Pons (tissue), 1 donor: ENCODE measurements at places on chromosomes 7 and 10.

DNA sequence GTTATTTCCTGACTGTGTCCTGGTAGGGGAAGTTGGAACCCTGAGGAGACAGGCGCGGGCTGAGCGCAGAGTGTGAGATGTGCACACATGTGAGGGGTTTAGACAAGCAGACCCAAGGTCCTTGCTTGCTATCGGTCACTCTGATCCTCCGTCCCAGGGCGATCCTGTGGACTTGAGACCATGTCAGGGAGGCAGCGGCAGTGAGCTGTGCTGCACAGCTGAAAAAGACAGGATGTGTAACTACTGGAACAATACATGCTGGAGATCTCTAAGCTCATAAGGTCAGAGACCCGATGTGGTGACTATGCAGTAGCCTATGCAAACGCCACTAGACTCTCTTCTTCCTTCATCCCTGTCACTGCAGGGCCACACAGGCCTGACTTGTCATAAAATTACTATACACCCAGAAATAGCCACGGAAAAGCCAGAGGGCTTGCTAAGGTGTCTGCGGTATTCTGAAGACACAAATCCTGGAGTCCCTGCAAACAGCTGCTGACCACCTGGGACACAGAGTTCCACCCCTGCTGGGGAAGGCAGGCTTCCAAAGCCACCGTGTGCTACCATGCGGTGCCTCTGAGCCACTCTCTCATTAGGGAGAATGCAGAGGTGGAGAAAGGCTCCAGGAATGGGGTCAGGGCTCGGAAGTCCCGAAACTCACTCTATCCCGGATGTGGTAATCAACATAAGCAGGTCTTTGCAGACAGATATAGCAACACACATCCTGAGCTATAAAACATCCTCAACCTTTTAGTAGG lies 91.1 kb upstream of the DDC start:
- peak; percentile 15 for DNase-seq

DNA sequence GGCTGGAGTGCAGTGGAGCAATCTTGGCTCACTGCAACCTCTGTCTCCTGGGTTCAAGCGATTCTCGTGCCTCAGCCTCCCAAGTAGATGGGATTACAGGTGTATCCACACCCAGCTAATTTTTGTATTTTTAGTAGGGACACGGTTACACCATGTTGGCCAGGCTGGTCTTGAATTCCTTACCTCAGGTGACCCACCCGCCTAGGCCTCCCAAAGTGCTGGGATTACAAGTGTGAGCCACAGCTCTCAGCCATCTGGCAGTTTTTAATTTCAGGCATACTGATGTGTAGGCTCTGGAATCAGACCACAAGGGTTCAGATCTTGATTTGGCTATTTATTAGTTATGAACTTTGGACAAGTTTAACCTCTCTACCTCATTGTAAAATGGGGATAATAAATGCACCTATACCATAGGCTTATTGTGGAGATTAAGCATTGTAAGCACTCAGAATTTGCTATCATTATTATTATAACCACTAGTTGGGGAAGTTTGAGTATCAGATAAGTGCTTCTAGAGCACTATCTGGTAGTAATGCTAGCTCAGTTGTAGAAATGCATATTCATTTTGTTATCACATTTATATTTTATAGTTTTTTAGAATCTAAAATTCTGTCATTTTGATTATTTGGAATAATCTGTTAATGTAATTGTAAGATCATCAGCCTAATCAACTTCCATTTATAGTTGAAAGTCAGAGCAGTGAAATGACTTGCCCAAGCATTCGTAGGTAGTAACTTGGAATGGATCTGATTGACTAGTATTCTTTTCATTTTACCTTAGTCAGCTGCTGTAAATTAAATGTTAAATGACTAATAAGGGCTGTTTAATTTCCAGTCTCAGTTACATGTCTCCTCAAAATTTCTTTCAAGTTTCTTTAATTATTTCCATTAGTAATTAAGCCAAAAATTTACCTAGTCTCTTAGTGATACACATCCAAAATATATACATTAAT lies 22.5 kb downstream of the KMT2E start:
- DNase-seq = no peak

- no peak for DNase-seq
Measured at GRCh38 chr7:40623863-40624262, 489.1 kb downstream of the SUGCT start.

- DNase-seq = no peak
Measured at GRCh38 chr7:135795846-135796570, 47.4 kb upstream of the FAM180A start.

DNA sequence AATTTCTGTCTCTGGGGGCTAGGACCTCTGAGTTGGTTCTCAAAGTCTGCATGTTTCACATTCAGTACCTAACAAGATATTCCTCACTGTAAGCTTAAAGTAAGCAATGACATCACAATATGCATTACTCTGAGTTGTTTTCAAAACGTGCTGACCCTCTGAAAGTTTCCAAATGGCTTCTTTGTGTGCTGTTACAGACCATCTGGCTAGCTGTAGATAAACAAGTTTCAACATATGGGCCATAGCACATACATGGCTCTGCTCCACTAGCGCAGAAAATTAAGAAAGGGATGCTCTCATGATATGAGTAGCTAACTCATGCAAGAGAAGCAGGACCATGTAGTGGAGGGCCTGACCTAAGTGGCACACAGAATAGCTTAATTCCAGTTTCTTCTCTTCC lies 119.0 kb downstream of the HTR7 start:
- DNase-seq = no peak

DNA sequence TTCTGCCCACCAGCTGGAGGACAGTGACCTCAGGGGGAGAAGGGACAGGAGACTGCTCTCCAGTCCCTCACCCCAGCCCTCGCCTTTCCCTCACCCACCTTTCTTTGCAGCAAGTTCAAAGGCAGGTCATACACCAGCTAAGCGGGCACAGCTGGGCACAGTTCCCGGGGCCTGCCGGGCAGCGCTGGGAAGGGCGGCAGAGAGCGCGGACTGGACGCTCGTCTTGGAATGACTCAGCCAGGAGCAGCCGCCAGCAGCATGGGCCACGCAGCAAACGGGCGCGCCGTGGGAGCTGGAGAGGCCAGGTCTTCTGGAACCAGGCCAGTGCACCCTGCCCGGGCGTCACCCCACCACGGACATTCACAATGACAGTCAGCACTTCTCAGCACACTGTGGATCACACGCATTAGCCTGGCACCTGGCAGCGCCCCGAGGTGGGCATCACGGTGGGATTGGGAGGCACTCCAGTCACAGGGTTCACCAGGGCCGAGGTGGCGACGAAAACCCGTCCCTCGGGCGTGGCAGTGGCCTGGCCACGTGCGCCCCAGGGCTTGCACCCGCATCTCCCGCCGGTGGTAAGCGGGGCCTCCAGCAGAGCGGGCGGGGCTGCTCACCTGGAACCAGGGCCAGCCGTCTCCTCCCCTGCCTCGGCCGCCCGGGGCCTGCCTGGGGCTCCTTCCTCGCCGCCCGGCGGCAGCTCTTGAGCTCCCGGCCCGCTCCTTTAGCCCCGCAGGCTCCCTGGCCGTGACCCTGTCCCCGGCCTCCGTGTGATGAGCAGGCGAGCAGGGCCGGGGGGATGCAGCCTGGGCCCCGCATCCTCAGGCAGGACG lies 29.0 kb upstream of the WDFY4 start:
- DNase-seq = peak; percentile 71

DNA sequence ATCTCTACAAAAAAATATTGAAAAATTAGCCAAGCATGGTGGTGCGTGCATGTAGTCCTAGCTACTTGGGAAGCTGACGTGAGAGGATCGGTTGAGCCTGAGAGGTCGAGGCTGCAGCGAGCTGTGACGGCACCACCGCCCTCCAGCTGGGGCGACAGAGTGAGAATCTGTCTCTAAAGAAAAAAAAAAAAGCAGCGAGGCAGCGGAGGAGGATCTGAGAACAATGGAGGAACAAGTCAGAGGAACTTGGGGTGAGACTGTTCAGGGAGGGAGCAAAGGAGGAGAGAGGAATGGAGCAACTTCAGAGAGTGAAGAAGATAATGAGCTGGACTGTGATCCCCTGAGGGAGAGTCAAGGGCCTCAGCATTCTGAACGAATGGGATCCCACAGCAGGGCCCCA lies 85.4 kb downstream of the MKX start:
- DNase-seq = no peak

- no peak for DNase-seq
Measured at GRCh38 chr10:44845361-44846175, 65.6 kb upstream of the TMEM72 start.

GRCh38 chr10:89076120-89076519 lies 85.5 kb downstream of the FAS start:
- DNase-seq = no peak

GRCh38 chr10:178208-178607 lies 43.0 kb downstream of the ZMYND11 start:
- peak; percentile 69 for DNase-seq

GRCh38 chr7:29565982-29566746 lies 2.5 kb downstream of the PRR15 start:
- DNase-seq = no peak

DNA sequence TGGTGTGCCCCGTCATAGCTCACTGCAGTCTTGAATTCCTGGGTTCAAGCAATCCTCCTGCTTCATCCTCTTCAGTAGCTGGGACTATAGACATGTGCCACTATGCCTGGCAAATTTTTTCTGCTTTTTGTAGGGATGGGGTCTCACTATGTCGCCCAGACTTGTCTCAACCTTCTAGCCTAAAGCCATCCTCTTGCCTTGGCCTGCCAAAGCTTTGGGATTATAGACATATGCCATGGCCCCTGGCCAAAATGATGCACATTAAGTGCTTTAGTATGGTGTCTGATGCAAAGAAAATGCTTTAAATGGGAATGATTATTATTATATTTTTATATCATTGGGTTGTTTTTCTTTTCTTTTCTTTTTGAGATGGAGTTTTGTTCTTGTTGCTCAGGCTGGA lies 33.2 kb upstream of the VCL start:
- no peak for DNase-seq

- no peak for DNase-seq
Measured at GRCh38 chr7:115585015-115585718, 445.4 kb downstream of the TFEC start.

DNA sequence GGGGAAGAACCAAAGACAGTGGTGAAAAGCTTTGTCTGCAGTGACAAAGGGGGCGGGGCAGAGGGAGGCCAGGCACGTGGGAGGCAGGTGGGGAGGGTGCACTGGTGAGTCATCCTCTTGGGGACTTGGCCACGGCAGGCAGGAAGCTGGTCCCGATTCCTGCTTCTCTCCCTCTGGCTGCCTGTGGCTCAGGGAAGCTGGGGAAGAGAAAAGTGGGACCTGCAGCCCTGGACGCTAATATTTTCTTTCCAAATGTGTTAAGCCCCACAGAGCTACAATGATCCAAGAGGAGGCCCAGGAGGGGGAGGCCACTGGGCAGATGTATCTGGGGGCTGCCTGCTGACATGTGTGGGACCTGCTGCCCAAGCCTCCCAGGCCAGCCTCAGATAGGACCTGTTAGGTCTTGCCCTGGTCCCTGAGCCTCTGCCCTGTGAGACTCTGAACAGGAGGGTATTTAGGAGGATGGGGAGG lies 231.8 kb downstream of the KCNMA1 start:
- DNase-seq = no peak

DNA sequence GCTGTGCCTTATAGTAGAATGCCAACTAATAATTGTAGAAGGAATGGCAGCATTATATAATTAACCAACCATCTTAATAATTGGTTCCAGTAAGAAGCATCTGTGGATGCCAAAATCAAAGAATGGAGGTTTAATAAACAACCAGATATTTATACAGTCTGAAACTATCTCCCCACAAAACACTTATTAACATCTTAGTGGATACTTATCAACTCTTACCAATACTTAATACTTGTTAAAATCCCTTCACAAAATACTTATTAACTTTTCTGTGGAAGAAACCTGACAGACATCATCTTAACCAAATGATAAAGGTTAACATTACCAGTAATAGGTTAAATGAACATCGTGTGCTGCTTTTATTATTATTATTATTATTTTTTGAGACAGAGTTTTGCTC lies 29.1 kb upstream of the FAM107B start:
- no peak for DNase-seq

GRCh38 chr7:2245883-2246675 lies 4.1 kb downstream of the NUDT1 start:
- DNase-seq = no peak

- DNase-seq = no peak
Measured at GRCh38 chr10:91434041-91434440, 23.9 kb downstream of the HECTD2 start.

- DNase-seq = peak; percentile 82
Measured at GRCh38 chr10:104255311-104255981, 754 bp downstream of the GSTO1 start.

DNA sequence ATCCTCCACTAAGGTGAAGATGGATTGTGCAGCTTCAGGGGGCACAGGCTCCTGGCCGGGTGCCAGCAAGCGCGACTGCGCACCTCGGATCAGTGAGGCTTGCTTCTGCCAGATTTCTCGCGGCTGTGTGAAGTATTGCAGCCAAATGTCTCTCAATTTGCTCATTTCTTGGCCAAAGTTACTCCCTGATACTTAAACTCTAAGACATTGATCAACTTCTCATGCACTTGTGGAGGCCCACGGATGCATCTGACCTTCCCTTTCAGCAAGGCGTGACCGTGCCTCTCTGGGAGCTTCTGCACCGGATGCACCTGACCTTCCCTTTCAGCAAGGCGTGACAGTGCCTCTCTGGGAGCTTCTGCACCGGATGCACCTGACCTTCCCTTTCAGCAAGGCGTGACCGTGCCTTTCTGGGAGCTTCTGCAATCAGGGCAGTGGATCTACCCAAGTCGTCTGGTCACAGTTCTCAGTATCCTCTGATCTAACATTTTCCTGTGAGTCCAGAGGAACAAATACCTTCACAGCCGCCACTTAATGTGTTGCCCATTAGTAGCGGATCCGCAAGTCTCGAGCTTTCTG lies 248.3 kb downstream of the ADARB2 start:
- no peak for DNase-seq

DNA sequence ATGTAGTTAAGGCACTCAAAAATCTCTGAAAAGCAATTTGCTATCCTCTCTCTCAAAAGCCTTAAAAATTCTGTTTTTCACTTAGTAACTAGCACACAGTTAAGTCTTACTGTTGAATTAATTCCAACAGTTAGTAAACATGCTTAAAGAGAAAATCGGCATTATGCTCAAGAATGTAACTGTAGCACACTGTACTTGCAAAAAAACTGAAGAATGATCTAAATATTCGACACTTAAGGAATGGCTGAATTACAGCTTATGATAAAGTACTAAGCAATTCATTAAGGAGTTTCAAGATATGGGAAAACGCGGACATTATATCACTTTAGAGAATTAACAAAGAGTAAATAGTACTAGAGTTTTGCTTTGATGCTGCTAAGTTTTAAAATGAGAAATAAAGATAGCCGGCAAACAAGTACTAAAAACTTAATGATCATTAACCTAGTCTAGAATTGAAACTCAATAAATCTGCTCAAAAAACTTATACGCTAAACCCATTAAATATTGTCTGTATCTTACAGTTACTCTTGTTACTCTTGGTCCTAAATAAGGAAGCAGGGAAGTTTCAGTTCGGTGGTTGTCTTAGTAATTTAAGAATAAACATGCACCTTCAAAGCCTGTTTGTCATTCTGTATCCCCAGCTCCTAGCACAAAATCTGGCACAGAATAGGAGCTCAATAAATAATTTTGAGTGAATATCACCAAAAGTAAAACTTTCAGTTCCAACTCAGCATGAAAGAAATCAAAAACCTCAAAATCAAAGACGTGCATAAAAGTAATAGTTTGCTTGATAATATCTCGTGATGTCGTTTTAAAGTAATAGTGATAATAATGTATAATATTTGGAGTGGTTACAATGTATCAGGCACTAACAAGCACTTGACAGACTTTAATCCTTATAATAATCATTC lies 1.2 kb downstream of the TRDMT1 start:
- peak; percentile 38 for DNase-seq

GRCh38 chr7:82019551-82020475 lies 250.0 kb upstream of the HGF start:
- DNase-seq = no peak

- DNase-seq = no peak
Measured at GRCh38 chr7:33721895-33722294, 183.4 kb upstream of the BMPER start.
